Fibroblast of gingiva (primary cell): ENCODE measurements at places on chromosomes 13 and 19.

DNA sequence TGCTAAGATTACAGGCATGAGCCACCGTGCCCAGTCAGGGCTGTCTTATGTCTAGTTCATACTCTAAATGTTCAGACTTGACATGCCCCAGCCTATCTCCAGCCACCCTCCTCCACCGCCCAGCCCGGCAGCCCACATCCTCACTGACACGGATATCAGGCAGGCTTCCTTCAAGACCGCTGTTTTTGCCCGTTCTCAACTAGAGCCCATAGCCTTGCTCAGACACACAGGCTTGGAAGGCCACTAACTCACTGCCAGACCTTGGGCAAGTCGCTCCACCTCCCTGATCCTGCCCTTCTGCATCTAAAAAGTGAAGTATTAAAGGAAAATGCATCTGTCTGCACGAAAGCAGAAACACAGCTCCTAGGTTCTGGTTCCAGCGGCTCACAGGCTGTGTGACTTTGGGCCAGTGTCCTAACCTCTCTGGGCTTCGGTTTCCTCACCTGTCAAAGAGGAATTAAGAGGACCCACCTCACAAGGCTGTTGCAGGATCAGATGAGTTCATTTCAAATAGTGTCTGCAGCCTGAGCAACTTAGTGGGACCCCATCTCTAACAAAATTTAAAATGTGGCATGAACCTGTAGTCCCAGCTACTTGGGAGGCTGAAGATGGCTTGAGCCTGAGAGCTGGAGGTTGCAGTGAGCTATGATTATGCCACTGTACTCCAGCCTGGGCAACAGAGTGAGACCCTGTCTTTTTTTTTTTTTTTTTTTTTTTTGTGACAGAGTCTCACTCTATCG lies 14.5 kb upstream of the CERS4 start:
- no peak for DNase-seq

GRCh38 chr19:32437096-32437495 lies 31.5 kb downstream of the DPY19L3 start:
- no peak for DNase-seq

DNA sequence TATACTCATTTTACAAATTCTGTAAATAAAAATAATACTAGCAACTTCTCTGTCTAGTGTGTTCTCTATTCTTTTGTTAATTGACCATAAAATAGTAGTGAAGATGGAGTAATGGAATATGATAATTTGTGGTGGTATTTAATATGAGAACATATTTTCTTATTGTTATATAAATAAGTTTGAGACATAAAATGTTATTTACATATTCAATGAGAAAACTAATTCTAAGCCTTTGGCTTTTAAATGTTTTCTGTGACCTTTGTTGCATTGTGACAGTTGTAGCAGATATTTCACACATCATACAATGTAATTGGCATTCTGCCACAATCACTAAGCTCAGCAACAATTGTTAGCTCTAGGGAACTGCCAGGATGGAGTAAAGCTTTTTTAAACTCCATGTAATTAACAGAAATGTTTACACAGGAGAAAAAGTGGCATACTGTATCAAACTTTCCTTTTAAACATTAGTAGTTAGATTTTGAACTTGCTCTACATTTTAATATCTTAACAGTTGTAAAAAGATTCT lies 562.1 kb upstream of the PCDH9 start:
- no peak for DNase-seq

DNA sequence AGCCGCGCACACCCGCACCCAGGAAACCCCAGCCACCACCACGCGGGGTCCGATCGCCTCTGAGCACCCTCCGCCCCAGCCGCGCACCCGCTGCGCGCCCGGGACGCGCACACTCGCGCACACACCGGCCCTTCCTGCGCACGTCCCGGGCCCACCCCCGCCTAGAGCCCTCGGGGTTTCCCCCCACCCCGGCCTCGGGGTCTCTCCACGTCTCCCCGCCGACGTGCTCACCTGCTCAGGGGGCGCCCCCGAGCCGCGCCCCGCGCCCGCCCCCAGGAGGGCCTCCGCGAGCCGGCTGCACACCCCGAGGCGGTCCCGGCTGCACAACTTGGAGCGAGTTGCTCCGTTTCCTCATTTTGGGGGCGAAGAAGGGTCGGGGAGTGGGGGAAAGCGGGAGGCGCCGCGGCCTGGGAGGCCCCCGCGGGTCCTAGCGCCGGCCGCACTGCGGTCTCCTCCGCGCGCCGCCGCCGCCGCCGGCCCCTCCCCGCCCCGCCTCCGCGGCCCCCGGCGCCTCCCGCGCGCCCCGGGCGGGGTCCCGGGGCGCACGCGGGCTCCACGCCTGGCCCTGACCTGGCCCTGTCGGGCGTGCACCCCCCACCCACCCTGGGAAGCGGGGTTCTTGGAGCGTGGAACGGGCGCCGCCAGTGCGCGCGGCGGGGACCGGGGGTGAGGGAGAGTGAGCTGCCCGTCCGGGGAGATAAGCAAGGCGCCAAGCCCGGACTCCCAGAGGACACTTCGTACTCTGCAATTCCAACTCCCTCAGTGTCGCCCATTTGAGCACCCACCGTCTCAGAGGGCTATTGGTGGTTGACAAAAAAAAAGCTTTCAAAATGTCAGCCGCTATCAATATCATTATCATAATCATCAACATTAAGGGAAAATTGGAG lies at the start of gene MATK:
TSS of gene MATK (minus strand) at position 444 of the 887 bp plus-strand sequence. CDS start 1,246 bp downstream, outside the sequence.
- DNase-seq: no peak

GRCh38 chr13:72774019-72774418 lies 7.7 kb downstream of the DIS3 start:
- peak; percentile 49 for DNase-seq

DNA sequence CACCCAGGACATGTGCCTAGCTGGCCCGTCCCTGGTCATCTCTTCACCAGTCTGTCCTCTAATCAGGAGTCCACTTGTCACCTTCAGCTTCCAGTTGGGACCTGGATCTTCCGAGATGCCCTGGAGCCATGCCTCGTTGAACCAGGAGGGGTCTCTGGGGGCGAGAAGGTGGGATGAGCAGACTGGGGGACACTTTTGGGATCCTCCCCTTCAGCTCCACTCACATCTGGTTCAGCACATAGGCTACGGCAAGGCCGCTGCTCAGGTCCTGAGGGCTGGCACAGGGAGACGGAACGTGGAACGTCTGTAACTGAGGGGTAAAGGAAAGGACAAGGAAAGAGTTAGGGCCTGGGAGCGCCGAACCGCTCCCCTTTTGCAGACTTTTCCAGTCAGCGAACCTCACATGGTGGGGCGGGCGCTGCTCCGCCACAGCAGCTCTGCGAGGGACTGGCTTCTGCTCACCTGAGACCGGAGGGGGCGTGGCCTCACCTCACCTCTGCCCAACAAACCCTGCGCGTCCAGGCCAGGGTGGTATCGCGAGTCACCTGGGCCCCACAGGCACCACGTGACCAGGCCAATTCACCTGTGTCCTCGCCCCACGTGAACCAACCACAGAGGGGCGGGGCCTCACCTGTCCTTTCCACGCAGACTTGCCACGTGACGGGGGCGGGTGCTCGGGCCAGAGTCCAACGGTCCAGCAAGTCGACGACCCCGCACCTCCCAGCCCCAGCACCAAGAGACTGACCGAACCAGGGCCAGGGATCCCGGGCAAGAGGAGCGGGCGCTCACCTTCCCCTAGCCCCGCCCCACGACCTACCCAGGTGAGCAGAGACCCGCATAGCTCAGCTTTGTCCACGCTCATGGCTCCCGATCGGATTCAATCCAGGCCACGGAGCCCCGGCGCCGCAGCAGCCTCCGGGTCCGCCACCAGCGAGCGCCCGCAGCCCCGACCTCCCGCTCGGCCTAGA lies at the start of gene HOOK2:
TSS of gene HOOK2 (minus strand) at position 965 of the 968 bp plus-strand sequence. CDS start at position 862, 103 bp downstream.
- DNase-seq: no peak

GRCh38 chr13:66895780-66896179 lies 334.4 kb downstream of the PCDH9 start:
- DNase-seq: no peak

GRCh38 chr19:47156861-47157430 lies 26.3 kb downstream of the SAE1 start:
- peak; percentile 21 for DNase-seq

DNA sequence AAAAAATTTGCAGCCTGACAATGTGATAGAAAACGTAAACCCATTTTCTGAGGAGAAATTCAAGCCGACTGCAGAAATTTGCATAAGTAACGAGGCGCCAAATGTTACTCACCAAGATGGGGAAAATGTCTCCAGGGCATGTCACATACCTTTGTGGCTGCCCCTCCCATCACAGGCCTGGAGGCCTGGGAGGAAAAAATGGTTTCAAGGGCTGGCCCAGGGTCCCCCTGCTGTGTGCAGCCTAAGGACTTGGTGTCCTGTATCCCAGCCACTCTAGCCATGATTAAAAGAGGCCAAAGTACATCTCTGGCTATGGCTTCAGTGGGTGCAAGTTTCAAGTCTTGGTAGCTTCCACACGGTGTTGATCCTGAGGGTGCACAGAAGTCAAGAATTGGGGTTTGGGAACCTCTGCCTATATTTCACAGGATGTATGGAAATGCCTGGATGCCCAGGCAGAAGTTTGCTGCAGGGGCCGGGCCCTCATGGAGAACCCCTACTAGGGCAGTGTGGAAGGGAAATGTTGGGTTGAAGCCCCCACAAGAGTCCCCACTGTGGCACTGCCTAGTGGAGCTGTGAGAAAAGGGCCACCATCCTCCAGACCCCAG lies 1842.3 kb downstream of the PCDH9 start:
- DNase-seq: no peak

- DNase-seq: no peak
Observed at GRCh38 chr13:67001363-67001762, 228.8 kb downstream of the PCDH9 start.

- no peak for DNase-seq
Observed at GRCh38 chr19:48646722-48647216, 782 bp upstream of the CA11 start.

GRCh38 chr19:33441277-33441699 lies 67.8 kb downstream of the CEBPG start:
- DNase-seq: no peak

DNA sequence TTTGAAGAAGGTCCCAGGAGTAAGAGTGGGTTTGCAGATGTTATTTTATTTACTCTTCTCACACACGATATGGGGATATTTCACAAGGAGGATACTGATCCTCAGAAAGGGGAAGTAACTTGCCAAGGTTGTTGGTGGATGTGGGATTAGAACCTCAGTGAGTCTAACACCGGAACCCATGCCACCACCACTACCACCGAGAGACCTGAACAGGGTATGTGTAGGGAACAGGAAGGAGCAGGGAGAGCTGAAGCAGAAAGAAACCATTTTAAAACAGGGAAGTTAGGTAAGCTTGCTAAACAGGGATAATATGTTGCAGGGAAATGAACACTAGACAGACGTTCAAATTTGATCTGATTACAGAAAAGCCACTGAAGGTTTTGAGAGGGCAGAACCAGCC lies 11.6 kb upstream of the CEACAM3 start:
- no peak for DNase-seq

DNA sequence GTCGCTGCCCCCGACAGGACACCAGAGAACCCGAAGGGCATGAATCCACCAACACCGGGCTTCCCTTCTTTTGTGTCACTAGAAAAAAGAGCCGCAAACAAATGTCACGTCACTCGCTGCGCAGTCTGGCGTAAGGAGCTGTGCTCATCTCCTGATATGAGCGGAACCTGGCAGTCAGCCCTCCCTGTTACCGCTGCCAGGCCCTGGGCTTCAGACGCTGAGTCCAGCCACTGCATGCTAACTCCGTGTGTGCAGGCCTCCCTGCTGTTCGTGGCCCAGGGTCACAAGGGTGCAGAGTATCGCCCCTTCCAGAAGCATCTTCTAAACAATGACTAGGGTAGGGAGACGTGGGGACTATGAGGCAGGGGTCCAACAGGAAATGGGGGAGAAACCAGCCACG lies 71.3 kb downstream of the SLC7A1 start:
- no peak for DNase-seq

DNA sequence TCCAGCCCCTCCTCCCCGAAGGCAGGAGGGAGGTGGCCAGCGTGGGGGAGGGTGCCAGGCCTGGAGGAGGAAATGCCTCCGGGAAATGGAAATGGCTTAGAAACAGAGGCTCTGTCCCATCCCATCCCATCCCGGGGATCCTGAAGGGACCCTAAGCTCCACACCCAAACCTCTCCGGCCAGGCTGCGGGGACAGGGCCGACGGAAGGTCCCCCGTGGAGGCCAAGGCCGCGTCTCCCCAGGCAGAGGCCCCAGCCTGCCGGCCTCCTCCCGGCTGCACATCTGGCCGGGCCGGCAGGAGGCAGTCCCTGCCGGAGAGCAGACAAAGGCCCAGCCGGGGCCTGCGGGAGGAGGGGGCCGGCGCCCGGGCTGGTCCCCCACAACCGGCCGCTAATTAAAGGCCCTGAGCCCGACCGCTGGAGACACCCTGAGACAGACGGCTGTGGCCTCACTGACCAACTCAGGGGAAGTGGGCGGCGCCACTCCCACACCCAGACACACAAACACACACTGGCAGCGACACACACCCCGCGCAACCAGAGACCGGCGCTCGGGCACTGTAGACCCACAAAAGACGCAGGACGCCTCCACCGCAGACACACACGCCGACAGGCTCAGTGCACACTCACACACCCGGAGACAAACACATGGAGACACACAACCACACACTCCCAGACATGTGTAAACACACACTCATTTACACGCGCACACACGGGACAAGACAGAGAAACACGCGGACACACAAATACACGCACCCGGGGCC lies 1.1 kb downstream of the ADAMTS10 start:
- DNase-seq: peak; percentile 28

DNA sequence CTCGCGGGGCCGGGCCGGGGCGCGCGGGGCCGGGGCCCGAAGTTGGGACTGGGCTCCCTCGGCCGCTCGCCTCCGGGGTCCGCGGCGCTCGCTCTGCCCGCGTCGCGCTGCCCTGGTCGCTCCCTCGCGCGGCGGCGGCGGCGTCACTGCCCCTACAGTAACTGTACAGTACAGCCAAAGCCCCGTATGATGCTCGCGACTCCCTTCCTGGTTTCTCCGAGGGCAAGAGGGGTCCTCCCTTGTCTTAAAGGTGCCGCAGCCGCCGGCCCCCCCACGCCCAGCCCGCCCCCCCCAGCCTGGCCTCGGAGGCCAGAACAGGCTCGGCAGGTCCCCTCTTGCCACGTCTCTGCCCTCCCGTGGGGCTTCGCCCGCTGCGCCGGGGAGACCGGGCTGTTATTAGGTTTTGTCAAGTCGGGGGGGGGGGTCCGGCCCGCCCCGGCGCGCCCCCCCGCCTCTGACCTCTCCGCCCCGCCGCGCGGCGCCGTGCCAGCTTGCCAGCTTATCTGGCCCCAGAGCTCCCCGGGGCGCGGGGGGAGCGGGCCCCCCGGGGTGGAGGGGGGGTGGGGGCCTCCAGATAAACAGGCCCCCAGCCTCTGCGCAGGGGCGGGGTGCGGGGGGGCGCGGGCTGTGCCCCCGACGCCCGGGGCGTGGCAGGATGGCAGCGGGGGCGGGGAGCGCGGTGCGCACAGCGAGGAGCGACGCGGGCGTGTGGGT lies at the start of gene ZBTB7A:
TSS of gene ZBTB7A (minus strand) at position 218 of the 714 bp plus-strand sequence. CDS start 11,667 bp downstream, outside the sequence.
- peak; percentile 75 for DNase-seq
